ENCODE measurements at places on chromosomes 11 and 22.

DNA sequence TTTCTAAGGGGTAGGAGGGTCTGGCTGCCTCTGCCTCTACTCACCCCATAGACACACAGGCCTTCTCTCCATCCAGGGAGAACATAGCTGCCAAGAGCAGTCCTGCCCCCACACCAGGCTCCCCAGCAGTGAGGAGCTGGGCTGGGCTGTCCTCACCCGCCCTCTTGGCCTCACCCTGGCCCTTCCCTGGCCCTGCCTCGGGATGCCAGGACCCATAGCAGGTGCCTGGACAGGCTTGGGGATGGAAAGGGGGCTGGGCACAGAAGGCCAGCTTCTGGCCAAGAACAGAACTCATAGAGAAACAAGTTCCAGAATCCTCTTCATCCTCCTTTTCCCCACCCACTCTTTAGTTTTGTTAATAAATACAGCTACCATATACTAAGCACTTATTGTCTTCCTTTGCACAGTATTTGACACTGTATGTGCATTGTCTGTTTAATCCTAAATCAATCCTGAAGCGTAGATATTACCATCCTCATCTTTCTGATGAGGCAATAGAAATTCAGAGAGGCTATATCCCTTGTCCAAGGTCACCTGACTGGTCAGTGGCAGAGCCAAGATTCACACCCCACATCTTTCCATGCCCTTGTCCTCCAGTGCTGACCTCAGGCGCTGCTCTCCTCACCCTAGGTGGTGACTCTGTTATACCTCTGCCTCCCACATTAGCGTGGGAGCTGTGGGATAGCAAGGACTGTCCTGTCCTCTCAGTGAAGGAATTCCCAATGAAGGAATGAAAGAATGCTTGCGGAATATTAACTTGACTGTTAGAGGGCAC is 22.0 kb upstream of the MYOD1 start:
- DNase-seq, result no peak

GRCh38 chr11:112453601-112454577 is 193.2 kb upstream of the PLET1 start:
- DNase-seq, result peak; percentile 15

DNA sequence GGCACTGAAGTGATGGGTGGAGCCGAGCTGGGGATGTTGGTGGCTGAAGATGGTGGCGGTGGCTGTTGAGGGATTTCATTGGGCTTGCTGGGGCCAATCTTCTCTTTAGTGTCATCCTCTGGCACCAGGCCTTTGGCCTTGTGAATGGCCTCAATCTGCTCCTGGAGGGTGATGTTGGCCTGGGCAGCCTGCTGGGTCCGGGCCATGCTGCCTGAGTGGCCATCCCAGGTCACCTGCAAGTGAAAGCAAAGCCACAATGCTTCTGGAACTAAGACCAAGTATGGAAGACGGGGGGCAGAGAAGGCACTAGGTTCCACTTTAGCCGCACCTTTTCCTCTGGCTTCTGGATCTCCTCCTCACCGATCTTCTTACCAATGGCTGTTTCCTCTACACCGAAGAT is 12.1 kb upstream of the TBC1D10A start:
- no peak for DNase-seq

- DNase-seq, result peak; percentile 75
These were observed 432 bp upstream of the GRK2 start for GRCh38 chr11:67265633-67266448.

GRCh38 chr11:77065878-77066228 is 918 bp upstream of the CAPN5 start:
- no peak for DNase-seq

- no peak for DNase-seq
These were observed 30.1 kb upstream of the RASD2 start for GRCh38 chr22:35510481-35510934.

DNA sequence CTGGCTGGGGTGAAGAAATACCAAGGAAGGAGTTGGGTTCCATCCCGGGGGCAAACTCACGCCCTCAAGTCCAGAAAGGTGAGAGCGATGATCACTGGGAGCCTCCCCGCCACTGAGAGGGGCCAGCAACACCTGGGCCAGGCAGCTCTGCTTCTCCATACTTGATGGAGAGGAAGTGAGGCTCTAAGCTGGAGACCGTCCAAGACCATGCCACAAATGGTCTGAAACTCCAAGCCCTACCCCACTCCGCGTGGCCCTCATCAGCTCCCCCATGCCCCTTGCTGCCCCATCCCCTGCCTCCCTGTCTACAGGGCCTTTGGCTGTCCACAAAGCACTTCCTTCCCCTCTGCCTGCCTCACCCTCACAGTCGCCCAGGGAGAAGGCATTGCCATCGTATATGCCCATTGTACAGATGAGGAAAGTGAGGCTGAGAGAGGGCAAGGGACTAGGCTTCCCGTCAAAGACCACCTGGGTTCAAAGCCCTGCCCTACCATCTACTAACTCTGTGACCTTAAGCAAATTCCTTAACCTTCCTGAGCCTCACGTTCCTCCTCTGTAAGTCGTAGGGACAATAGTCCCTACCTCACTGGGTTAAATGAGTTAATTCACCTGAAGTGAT is 4.4 kb upstream of the PDGFB start:
- DNase-seq, result no peak

GRCh38 chr11:12114193-12115033 is 4.0 kb downstream of the MICAL2 start:
- DNase-seq, result no peak

GRCh38 chr11:86988351-86988881 is 33.2 kb upstream of the FZD4 start:
- no peak for DNase-seq

DNA sequence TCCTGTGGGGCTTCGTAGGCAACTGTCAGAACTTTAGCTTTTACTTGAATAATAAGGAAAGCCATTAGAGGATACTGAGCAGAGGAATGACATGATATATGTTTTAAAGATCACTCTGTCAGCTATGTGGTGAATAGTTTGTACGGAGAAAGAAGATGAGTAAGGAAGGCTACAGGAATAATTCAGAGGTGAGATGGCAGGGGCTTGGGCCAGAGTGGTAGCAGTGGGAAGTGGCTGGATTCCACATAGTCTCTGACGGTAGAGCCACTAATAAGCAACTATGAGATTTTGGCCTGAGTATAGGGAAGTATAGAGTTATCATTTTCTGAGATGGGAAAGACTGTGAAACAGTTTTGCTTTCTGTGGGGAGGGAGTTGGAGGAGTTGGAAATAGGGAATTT is 93.9 kb upstream of the MTMR2 start:
- no peak for DNase-seq

GRCh38 chr22:36333644-36334043 is 54.1 kb downstream of the MYH9 start:
- no peak for DNase-seq

- no peak for DNase-seq
These were observed 52.1 kb downstream of the SHANK2 start for GRCh38 chr11:71200172-71200716.

DNA sequence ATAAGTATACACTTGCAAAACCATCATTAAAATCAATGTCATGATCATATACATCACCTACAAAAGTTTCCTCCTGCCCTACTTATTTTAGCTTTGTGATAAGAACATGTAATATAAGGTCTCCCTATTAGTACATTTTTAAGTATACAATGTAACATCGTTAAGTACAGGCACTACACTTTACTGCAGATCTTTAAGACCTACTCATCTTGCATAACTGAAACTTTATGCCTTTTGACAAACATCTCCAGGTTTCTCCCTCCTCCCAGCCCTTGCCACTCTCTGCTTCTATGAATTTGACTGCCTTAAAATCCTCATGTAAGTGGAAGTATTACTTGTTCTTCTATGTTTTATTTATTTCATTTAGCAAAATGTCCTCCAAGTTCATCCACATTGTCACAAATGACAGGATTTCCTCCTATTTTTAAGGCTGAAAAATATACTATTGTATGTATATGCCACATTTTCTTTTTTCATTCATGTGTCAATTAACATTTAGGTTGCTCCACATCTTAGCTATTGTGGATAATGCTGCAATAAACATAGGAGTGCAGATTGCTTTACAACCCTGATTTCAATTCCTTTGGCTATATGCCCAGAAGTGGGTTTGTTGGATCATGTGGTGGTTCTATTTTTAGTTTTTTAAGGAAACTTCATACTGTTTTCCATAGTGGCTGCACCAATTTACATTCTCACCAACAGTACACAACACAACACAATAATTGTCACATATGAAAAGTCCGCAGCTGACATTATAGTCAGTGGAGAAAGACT is 471.1 kb upstream of the ANO3 start:
- DNase-seq, result no peak

DNA sequence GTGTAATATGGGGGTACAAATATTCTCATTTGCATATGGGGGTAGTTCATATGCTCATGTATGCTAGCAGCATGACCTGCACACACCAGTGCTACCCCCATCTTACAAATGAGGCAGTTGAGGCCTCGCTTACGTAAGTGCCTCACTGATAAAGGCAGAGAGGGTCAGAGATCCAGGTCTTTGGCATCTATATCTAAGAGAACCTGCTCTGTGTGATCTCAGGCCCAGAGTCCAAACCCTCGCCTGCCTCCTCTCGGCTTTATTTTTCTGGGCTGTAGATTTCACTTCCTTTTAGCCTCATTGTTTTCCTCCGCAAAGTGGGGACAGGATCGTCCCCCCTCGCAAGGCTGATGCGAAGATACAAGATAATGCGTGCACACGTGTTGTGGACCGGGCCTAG is 325.2 kb downstream of the MN1 start:
- no peak for DNase-seq

DNA sequence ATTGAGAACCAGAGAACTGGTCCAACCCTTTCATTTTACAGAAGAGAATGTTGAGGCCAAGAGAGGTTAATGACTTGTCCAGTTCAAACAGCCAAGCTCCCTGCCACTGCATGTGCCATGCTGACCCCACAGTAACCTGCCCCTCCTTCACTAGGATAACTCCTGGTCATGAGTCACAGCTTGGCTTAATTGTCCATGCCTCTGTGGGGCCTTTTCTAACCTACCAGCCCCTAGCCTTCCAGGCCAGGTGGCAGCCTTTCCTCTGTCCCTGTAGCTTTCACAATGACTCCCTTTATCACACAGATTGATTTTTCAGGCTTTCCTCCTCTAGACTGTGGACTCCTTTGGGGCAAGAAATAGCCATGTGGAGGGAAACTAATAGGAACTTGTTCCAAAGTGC is 97.2 kb downstream of the PIWIL4 start:
- DNase-seq, result no peak

Measured in activated naive CD4-positive, alpha-beta T cell (primary cell).